ENCODE measurements at places on chromosomes 6 and 20. TPM values are rescaled to one million over a fixed set of nuclear protein-coding genes. Genes with fewer than 3 reads are reported as not detected.
A peak's percentile ranks its signal among the peaks of the same experiment; 100 is the strongest.

DNA sequence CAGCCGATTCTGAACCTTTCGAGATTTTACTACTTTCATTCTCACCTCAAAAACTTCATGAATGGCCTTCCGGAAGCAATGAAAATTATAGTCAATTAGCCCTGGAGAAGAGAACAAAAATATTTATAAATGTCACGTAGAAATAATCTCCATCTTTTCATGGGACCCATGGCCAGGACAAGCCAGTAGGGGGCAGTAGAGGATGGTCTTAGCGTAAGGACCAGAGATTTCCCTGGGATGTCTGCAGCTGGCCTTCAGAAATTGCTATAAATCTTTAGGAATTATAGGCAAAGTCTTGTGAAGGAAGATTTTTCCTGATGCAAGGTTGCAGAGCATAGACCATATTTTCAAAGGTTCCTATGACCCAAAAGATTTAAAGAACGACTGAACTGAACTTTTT is 15.6 kb upstream of the UBE2J1 start:
- ATAC-seq = no peak

- ATAC-seq = no peak
Observed at GRCh38 chr6:152201120-152201519, 393.6 kb downstream of the ESR1 start.

DNA sequence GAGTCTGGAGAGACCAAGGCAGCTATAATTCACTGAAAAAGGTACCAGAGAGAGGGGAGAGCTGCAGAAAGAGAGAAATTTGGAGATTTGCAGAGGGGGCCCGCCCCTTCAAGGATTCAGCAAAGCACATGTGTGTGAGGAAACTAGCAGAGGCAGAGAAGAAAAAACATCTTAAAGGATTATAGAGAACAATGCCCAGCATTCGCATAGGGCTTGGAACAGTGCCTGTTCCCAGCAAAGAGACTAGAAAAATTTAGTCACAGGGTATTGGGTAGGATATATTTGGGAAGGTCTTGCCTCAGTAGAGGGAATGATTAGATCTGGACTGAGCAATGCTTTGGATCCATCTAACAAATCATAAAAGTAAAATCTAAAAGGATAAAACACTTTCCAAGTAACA is 44.0 kb downstream of the SRPK1 start:
- ATAC-seq = no peak

- no peak for ATAC-seq
Observed at GRCh38 chr6:53986721-53987521, 124.3 kb upstream of the MLIP start.

- ATAC-seq = no peak
Observed at GRCh38 chr6:79888587-79888986, 58.8 kb downstream of the ELOVL4 start.

DNA sequence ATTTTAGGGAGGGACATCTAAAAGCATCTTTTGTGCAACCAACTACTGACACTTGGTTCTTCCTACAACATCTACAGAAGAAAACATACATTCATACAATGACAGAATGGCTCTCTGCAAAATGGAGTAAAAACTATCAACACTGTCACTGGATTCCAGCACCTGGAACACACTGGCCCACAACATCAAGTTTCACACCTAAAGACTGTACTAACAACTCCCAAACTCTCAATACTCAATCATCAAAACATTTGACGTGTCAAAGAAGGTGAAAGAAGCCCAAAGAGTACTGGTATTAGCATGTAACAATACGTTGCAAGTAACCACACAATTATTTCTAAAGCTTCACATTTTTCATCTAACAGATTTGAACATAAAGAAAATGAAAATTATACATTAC is 2.1 kb downstream of the CPNE1 start:
- ATAC-seq = peak; percentile 15

DNA sequence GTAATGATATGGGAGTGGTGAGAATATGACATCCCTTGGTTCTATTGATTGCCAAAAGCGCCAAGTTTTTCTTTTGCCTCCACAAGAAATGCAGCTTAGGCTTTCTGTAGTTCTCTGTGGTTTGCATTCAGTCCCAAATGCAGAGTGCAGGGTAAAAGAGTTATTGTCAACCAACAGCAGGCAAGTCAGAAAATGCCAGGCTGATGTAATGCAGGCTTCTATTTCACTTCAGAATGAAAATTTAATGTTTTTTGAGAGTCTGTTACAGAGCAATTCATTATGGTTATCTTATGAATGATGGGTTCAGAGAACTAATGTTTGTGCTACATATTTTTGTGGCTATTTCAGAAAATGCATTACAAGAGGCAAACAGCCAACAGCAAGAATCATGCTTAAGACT is 293.5 kb downstream of the CENPW start:
- no peak for ATAC-seq

GRCh38 chr6:169271158-169271876 is 17.7 kb upstream of the THBS2 start:
- ATAC-seq = no peak

DNA sequence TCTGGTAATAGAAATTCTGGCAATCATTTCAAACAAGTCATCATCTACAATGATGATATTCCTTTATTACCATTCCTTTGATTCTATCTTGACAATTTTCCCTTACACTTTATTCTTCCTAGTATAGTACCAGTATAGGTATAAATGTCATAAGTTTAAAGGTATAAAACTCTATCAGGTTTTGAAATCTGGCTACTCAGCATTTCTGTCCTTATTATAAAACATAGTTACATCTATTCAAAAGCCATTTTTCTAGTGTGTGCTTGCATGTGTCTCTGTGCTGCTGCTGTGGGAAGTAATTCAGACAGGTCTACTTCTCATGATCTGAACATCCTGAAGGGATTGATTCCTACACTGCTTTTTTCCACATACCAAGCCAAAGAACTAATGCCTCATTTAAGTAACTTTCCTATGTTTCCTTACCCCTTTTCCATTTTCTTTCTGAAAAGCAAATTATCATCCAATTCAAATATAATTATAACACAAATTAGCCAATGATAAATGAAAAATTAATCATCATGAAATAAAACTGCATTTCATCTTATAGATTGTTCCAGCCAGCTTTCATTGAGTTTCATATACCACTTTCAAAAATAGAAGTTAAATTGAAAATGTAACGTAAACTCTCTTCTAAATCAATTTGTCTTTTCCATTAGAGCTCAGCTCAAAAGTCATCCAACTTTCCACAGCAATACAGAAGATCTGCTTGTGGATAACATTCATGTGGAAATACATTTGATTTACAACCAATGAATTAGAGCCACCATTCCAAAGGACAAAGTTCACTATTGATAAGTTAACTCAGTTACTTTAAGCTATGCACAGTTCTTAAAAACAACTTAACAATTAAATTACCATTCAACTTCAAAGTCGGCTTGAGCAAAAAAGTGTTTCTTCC is 35.9 kb downstream of the COL12A1 start:
- no peak for ATAC-seq

DNA sequence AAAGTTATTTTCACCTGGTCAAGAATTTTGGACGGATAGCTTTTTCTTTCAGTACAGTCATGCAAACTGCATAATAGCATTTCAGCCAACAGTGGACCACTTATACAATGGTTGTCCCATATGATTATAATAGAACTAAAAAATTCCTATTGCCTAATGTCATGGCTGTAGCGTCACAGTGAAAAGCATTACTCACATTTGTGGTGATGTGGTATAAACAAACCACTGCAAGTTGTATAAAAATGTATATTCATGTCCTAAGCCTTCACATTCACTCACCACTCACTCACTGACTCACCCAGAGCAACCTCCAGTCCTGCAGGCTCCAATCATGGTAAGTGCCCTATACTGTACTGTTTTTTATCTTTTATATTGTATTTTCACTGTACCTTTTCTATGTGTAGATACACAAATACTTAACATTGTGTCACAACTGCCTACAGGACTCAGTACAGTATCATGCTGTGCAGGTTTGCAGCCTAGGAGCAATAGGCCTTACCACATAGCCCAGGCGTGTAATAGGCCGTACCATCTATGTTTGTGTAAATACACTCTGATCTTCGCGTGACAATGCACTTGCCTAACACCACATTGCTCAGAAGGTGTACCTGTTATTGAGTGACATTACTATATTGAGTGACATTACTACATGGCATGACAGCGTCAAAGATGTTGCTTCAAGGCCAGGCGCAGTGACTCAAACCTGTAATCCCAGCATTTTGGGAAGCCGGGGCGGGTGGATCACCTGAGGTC is 17.9 kb downstream of the ABHD12 start:
- ATAC-seq = peak; percentile 97

GRCh38 chr6:105567140-105567539 is 164.3 kb upstream of the PREP start:
- peak; percentile 52 for ATAC-seq

GRCh38 chr6:118494091-118494490 is 54.0 kb upstream of the PLN start:
- ATAC-seq = no peak

DNA sequence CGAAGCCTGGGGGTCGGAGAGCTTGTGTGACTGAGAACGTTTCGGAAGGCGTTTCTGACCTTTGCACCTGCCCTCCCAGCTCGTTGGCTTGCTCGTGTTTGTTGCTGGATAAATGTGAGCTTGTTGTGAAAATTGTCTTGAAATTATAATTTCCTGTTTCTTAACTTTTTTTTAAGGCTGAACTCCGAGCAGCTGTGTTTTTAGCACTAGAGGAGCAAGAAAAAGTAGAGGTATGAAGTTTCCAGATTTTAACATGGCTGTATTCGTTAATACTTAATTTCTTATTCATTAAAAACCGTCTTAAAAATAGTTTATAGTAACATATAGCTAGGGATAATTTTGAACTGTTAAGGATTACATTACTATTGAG is 672 bp downstream of the CEP43 start:
- no peak for ATAC-seq

- peak; percentile 69 for ATAC-seq
Observed at GRCh38 chr20:48789185-48789668, 38.6 kb downstream of the PREX1 start.

- ATAC-seq = peak; percentile 87
Observed at GRCh38 chr20:58014628-58015315, 213.7 kb downstream of the ANKRD60 start.

DNA sequence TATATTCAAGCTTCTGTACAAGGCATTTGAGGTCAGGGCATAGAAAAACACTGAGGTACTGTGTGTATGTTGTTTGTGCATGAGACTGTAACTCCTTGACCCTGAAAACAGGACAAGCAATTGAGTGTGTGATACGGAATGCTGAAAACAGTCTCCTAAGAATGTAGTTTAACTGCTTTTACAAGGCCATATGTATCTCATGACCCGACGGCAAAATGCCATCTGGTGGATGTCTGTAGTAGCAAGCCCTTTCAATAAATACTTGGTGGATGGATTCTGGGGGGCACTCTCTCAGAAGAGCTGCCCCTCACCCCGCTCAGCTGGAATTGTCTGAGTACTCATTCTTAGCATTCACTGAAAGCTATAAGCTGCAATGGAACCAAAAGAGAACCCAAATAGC is 69.3 kb upstream of the EYS start:
- ATAC-seq = no peak

DNA sequence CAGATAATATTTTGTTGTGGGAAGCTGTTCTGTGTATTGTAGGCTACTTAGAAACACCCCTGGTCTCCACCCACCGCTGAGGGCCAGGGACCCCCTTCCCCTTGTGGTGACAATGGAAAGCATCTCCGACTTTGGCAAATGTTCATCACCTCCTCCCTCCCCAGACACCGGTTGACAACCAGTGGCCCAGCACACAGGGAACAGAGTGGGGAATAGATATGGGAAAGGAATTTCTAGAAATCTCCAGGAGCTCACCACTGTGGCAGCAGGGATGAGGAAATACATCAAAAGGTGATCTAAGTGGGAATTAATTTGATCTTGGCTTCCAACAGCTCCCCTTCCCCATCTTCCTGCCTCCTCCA is 257.3 kb upstream of the FOXQ1 start:
- no peak for ATAC-seq

TMEM217 gene
- 3.5 TPM for total RNA-seq

TAF11 gene
- 28.7 TPM for total RNA-seq

DEFB132 gene
- not detected for total RNA-seq

SMOC2 gene
- not detected for total RNA-seq

SMIM26 gene
- total RNA-seq = 67.9 TPM

ENPP4 gene
- 9.1 TPM for total RNA-seq

RGS17 gene
- not detected for total RNA-seq

LRRN4 gene
- total RNA-seq = not detected

SAPCD1 gene
- total RNA-seq = 18.9 TPM

SCRT2 gene
- total RNA-seq = not detected

METTL24 gene
- total RNA-seq = not detected

All from activated T-helper 17 cell treated with anti-CD3 and anti-CD28 coated beads, Interleukin-2, amount 50 U/mL, for 72 hours (primary cell).